ENCODE measurements at places on chromosomes 11 and 22. TPM values are rescaled to one million over a fixed set of nuclear protein-coding genes. Genes with fewer than 3 reads are reported as not detected.

Gene LRRC74B
- not detected for total RNA-seq

Gene CCDC88B
- total RNA-seq = 0.98 TPM

Gene CEND1
- 8.6 TPM for total RNA-seq

Gene NRIP3
- 16.7 TPM for total RNA-seq

Gene TENM4
- total RNA-seq = 80.6 TPM

Gene MMP11
- 12.8 TPM for total RNA-seq

Gene TNKS1BP1
- 13.5 TPM for total RNA-seq

Gene PVALB
- not detected for total RNA-seq

Measured in temporal lobe (tissue), 4 donors.